ENCODE measurements at places on chromosomes 3 and 15.

DNA sequence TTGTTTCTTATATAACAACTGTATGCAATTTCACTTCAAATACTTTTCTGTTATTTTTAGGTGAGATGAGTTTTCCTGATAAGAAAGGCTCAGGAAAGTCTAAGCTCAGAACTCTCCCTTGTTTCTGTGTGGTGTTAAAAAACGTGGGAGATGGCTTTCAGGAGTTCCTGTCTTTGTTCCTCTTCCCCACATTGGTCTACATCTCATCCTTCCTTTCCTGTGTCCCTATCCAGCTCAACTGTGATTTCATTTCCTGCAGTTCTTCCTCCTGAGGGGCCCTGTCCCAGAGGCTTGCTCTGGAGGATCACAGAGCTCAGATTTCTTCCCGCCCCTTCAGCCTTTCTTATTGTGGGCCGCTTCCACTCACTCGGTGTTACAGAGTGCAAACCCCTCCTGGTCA is 11.2 kb downstream of the SEC13 start:
- no peak for DNase-seq

- DNase-seq = no peak
Measured at GRCh38 chr3:16329826-16330129, 64.8 kb downstream of the OXNAD1 start.

DNA sequence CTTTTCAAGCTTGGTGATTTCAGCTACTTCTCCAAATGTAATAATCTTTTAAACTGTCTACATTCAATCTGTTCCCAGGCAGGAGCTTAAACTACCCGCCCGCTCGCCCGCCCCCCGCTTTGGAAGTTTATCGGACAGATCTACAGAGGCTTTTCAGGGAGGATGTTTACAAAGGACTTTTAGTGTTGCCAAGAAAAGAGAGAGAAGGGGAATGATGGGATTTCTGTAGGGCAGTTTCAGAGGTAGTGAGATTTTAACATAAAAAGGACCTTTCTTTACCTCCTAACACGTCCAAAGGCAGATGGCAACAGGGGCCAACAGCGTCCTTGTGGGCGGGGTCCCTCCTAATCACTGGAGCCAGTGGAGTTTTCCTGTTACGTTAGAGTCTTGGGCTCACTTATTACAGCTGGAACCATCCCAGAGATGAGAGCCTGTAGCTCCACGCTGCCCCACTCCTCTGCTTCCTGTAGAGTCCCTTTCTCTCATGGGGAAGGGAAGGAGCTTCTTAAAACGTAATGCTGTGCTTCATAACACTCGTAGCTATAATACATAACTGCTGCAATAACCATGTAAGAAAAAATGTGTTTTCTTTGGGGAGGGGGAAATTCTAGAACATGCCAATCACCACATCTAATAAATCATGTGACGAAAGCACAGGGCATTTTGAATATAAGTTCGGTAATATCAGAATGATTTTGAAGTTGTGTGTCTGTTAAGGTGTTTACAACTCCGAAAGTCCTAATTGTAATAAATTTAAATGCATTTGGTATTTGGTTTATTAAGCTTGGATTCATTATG is 30.9 kb downstream of the HES1 start:
- no peak for DNase-seq

GRCh38 chr15:41911691-41912345 is 18.0 kb upstream of the SPTBN5 start:
- DNase-seq = no peak

DNA sequence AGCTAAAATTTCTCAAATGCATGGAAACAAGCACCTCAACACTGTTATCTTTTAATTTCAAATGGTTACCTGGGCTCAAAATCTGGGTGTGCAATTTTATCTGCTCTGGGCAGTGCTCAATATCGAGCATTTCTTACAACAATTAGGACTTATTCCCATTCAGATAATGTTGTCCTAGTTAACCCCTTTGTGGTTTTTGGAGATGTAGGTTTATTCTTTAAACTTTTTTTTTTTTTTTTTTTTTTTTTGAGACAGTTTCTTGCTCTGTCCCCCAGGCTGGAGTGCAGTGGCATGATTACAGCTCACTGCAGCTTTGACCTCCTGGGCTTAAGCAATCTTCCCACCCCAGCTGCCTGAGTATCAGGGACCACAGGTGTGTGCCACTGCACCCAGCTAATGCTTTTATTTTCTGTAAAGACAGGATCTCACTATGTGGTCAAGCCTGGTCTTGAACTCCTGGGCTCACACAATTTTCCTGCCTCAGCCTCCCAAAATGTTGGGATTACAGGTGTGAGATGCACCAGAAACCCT is 4.4 kb upstream of the ATP2C1 start:
- no peak for DNase-seq

GRCh38 chr15:81484086-81484955 is 110.3 kb upstream of the TMC3 start:
- no peak for DNase-seq

DNA sequence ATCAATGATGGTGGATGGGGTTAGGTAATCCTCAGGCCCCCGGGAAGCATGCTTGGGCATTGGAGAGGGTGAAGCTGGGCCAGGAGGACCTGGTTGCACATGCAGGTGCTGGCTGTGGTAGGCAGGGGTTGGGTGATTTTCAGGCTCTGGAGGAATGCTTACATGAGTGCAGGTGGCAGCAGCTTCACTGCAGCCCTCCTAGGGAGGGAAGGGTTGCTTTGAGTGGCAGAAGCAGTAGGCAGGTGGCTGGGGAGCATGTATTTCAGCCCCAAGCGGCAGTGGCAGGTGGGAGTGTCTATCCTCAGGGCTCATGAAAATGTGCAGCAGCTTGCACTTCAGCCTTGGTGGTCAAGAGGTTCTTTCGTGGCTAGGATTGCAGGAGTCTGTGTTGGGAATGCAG is 230.0 kb upstream of the CTNNB1 start:
- DNase-seq = no peak

- DNase-seq = peak; percentile 72
Measured at GRCh38 chr15:89845305-89845893, 30.7 kb upstream of the ANPEP start.

- no peak for DNase-seq
Measured at GRCh38 chr15:52243286-52243685, 52.1 kb upstream of the GNB5 start.

GRCh38 chr3:160747422-160747821 is 8.6 kb upstream of the PPM1L start:
- no peak for DNase-seq

GRCh38 chr3:98542623-98543022 is 10.8 kb downstream of the GPR15 start:
- DNase-seq = no peak

Measured in GM04503 (cell line).